ENCODE measurements at places on chromosomes 5 and 9.
A peak's percentile ranks its signal among the peaks of the same experiment; 100 is the strongest.

- DNase-seq: no peak
Observed at GRCh38 chr5:127887282-127887681, 184.1 kb downstream of the CCDC192 start.

- DNase-seq: no peak
Observed at GRCh38 chr9:134691695-134692572, 50.3 kb downstream of the COL5A1 start.

GRCh38 chr5:751496-751895 lies 33.0 kb downstream of the ZDHHC11B start:
- DNase-seq: no peak

- peak; percentile 29 for DNase-seq
Observed at GRCh38 chr9:135797507-135798262, 95.7 kb downstream of the KCNT1 start.

GRCh38 chr9:10204276-10204675 lies 408.5 kb downstream of the PTPRD start:
- DNase-seq: no peak

DNA sequence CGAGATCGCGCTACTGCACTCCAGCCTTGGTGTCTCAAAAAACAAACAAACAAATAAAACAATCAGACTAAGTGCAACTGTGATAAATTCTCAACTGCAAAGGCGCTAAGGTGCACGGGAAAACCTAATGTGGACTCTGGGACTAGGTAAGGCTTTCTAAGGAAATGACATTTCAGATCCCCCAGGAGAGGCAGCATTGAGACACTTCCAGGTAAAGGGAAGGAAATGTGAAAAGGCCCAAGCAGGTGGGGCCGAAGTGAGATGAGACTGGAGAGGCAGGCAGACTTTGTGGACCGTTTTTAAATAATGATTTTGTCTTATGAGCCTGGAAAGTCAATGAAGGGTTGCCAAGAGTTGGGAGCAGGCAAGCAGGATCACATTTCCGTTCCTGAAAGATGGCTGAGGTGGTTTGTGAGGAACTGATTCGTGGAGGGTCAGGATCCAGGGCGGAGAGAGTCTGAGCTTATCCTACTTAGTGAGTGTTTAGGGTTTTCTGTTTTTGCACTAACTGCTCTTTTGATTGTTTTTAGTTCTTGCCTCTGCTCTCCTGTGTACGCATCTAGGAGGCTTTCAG lies 2.0 kb upstream of the APBA1 start:
- no peak for DNase-seq

GRCh38 chr9:68927165-68927564 lies 86.7 kb downstream of the PRKACG start:
- no peak for DNase-seq

Data from putamen (tissue), 1 donor.